ENCODE measurements at places on chromosomes 5 and 9.

DNA sequence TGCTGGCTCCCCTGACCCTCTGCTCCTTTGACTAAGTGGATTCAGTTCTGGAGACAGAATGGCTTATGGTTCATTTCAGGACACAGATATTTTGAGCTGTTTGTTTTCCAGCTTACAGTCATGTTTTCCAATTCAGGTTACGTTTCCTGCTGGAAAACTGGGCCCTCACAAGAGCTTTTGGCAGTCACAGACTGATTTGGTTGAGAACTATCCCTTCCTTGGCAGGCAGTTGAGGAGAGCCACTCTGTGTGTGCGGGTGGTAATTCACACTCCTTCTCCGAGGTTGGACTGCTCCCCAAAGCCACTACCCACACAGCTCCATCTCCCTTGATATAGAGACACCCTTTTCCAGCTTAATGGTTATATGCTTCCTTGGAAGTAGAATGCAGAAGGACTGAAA is 534.5 kb downstream of the TMEM38B start:
- DNase-seq: no peak

DNA sequence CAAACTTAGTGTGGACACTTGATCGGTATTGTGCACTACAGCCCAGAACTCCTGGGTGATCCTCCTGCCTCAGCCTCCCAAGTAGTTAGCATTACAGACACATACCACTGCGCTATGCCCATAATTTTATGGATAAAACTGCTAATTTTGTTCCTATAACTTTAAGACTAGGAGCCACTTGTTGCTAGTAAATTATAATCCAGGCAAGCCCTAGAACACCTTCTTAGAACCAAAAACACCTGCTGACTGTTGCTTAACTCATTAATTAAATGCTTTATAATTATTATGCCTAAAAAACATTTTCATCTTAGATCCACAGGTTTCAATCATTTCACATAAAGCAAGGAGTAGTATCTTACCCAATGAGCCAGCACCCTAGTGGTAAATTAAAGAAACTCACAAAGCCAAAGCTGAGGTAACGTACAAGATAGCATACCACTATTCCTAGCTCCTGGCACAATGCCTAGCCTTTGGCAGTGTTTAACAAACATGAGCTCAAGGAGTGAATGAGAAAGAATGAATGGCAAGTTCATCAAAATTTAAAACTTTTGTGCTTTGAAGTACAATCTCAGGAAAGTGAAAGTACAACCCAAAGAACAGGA is 5.4 kb downstream of the MRPS27 start:
- DNase-seq: no peak

DNA sequence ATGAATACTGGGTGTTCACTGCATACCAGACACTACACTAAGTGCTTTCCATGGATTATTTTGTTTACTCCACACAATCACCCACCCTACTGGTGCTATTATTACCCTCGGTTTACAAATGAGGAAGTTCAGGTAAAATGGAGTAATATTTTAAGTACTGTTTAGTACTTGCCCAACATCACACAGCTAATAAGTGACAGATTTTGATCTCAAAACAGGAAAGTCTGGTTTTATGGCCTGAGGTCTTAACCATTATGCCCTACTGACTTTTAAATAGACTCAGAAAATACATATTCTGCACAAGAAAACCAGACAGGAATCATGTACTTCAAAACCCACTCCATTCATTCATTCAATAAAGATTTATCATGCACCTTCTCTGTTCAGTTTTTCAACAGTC is 431.0 kb upstream of the TLE4 start:
- DNase-seq: no peak

- DNase-seq: no peak
Observed at GRCh38 chr5:74915488-74915887, 49.3 kb upstream of the FAM169A start.

- peak; percentile 51 for DNase-seq
Observed at GRCh38 chr9:37146410-37146809, 26.0 kb downstream of the ZCCHC7 start.

DNA sequence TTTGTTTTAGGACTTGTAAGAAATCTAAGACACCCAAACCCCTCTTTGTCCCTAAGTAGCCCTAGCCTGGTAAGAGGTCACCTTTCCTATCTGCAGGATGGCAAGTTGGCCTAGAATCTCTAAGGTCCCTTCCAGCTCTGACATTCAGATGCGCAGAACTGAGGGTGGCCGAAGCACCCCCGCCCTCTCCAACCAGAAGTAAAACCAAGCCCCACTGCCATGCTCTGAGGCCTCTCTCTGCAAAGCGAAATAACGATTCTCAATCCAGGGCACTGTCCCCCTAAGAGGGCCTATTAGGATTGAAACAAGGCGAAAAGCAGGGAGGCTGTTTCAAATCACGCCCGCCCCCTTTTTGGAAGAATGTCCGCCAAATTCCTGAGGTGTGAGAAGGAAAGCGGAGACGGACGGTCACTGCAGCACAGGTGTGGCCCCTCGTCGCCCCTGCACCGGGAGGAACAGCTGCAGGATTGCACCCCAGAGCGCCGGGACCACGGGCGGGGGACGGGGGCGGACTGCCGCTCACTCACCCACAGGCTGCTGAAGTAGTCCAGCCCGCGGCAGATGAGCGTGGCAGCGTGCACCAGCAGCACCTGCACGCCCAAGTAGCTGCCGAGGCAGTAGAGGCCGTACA is 824 bp downstream of the TMEM245 start:
- no peak for DNase-seq

- no peak for DNase-seq
Observed at GRCh38 chr9:37977851-37978480, 74.0 kb upstream of the SLC25A51 start.

DNA sequence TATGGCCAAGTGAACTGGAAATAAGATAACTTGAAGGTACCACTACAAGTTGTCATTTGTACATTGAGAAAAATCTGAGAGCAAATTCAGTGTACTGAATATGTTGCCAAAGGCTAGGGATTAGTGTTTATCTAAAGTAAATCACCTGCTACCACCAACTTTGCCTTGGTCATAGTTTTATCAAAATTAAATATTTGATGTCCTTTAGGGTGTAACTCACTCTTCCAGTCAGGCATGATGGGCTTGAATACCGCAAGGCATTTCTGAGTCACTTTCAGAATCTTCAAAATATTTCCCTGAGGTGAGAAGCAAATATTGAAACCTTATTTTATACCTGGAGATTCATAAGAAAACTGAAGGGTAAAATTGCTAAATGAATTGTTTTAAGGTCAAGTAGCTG is 1338.6 kb upstream of the ACO1 start:
- no peak for DNase-seq

- no peak for DNase-seq
Observed at GRCh38 chr5:91212714-91213092, 170.4 kb downstream of the ARRDC3 start.

- DNase-seq: peak; percentile 26
Observed at GRCh38 chr5:60649288-60649917, 50.6 kb downstream of the DEPDC1B start.

DNA sequence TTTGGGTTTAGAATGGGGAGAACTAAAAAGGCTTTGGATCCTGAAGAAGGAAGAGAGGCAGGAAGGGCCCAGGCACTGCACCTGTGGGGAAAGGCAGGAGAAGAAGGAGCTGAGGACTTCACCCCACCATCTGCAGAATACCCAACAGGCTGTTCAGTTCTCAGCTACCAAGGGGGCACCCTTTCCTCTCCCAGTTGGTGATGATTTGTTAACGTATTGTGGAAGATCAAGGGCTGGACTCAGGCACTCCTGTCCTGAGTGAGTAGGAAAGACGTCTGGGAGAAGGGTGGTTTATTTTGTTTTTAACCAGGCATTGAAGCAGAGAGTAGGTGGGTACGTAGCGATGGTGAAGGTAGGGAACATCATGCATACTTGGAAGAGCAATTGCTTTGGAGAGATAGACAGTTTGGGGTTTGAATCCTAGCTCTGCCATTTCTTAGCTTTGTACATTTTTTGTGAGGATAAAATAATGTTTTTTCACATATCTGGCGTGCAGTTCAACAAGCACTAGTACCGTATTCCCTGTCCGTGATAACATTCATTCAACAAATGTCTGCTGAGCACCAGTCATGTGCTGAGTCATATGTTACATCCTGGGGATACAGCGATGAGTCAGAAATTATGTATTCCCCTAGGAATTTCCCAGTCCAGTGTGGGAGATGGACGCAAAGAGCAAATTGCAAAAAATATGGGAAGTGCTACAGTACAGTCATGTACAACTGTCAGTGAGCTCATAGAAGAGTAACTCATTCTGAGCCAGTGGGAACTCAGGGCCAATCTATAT is 2.1 kb downstream of the MSANTD3 start:
- no peak for DNase-seq

GRCh38 chr9:37859043-37859442 is 44.9 kb downstream of the SLC25A51 start:
- DNase-seq: no peak
